Peyer's patch (tissue), 4 donors: ENCODE measurements at places on chromosomes 13 and 19.

DNA sequence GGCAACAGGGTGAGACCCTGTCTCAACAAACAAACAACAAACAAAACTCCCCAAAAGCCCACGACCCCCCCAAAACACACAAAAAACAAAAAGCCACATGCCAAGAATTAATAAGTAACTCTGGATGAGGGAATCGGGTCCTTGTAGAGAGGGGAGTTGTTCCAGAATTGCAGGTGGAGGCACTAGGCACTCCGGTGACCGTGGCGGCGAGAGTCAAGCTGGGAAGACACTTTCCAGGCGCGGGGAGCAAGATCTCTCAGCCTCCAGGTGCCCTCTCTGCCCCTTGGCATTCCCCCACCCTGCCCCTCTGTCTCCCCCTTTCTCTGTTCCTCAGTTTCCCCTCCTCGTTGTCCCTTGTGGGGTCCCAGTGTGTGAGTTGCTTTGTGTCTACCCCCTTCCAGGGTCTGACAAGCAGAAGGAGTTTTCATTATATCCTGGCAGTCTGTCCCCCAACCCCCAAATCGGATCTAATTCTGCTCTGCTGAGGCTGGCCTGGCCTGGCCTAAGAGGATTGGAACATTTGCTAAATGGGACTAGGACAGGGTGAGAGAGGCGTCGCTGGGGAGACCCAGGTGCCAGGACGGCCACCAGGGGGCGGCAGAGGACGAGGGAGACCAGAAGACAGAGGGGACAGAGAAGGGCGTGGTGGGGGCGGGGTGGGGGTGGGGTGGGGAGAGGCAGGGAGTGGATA lies 8.3 kb upstream of the CRX start:
- peak; percentile 83 for DNase-seq

- DNase-seq: no peak
Measured at GRCh38 chr13:44322928-44323327, 50.7 kb upstream of the SERP2 start.

GRCh38 chr13:39100996-39101738 lies 62.9 kb downstream of the NHLRC3 start:
- DNase-seq: no peak

DNA sequence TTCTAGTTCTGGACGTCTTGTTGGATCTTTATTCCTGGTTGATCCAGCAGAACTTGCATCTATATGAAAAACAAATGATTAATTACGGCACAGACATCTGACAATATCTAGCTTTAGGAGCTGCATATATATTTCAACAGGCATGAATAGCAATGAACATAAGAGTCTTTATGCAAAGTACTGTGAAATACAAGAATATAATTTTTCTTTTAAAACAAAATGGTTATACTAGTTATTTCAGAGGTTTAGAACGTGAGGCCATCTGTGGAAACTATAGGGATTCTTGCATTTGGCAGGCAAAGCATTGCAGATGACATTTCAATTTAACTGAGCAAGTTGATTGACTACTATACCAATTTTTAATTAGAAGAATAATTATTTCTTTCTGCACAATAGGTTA lies 40.5 kb downstream of the EFNB2 start:
- no peak for DNase-seq

DNA sequence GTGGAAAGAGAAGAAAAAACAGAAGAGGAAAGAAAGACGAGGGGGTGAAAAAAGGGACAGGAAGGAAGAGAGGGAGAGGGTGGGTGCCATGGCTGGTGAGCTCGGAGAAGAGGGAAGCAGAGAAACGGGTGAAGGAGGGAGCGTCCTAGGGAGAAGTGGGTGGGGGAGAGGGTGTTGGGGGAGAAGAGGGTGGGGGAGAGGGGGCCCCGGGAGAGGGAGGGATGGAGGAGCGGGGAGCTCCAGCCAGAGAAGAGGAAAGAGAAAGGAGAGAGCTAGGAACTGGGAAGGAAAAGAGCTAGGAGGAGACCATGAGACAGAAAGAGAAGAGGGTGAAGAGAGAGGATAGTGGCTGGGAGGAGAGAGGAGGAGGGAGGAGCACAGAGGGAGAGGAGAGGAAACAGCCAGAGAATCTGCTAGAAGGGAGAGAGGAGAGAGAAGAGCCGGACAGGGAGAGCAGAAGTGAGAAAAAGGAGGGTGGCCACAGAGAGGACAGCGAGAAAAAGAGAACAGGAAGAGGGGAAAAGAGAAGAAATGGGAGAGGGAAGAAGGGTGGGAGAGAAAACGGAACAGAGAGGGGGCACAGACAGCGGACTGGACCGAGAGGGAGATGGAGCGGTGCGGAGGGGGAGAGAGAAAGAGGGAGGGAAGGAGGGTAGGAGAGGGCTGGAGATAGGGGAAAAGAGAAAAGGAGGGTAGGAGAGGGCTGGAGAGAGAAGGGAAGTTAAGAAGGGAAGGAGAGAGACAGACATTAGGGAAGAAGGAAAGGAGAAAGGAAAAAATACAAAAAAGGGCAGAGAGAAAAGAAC lies 11.9 kb upstream of the GARIN5A start:
- DNase-seq: no peak

DNA sequence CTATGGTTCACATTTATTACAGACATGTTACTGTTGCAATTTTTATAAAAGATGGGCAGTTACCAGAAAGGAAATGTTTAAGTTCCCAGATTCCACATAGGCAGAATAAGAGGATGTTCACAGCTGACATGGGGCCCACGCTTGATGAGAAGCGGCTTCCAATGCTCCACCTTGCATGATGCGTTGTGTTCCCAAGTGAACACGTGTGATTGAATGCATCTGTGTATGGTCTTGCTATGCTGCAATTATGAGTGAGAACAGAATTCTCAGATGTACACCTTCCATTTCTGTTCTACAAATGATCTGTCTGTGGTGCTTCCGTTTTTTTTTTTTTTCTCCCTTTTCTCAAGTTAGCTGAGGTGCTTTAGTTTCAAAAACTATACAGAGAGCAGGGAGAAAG lies 15.5 kb downstream of the UPF3A start:
- DNase-seq: no peak

DNA sequence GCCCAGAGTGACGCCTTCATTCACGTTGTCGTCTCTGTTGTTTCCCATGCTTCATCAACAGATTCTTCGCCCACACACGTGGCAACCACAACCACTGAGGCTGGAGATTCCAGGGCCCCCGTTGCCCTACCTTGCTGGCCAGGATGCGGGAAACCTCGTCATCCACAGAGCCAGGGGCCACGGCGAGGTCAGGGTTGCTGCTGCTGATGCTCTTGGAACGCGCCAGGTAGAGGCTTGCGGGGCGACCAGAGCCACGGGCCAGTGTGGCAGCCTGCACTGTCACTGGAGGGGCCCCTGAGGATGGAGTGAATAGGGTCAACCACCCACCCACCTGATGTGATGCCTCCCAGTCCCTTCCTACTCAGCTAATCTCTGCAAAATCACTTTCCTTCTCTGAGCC lies 6.3 kb upstream of the ANGPTL8 start:
- DNase-seq: no peak
